Upper lobe of left lung (tissue), 6 donors: ENCODE measurements at places on chromosomes 1 and 21. TPM values are rescaled to one million over a fixed set of nuclear protein-coding genes. Genes with fewer than 3 reads are reported as not detected.

Gene INSRR
- not detected for total RNA-seq

Gene GBP5
- total RNA-seq = 4.1 TPM

Gene OR2L2
- total RNA-seq = not detected

DNA sequence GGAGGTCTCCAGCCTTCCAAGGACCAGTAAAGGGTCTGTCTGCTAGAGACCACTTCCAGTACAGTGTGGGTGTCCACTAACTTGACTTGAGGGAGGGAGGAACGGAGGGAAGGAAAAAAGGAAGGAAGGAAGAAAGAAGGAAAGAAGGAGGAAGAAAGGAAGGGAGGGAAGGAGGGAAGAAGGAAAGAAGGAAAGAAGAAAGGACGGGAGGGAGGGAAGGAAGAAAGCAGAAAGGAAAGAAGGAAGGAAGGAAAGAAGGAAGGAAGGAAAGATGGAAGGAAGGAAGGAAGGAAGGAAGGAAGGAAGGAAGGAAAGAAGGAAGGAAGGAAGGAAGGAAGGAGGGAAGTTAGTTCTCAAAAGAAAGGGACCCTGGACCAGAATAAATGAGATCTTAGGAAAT, 26.8 kb upstream of the HSD3B1 start:
- no peaks in the 10 kb centered on the region for H3K27me3 ChIP-seq
- no peaks in the 10 kb centered on the region for H3K4me1 ChIP-seq
- no peak overlapping the region for H3K27ac ChIP-seq
- H3K36me3 ChIP-seq = no peaks in the 10 kb centered on the region

DNA sequence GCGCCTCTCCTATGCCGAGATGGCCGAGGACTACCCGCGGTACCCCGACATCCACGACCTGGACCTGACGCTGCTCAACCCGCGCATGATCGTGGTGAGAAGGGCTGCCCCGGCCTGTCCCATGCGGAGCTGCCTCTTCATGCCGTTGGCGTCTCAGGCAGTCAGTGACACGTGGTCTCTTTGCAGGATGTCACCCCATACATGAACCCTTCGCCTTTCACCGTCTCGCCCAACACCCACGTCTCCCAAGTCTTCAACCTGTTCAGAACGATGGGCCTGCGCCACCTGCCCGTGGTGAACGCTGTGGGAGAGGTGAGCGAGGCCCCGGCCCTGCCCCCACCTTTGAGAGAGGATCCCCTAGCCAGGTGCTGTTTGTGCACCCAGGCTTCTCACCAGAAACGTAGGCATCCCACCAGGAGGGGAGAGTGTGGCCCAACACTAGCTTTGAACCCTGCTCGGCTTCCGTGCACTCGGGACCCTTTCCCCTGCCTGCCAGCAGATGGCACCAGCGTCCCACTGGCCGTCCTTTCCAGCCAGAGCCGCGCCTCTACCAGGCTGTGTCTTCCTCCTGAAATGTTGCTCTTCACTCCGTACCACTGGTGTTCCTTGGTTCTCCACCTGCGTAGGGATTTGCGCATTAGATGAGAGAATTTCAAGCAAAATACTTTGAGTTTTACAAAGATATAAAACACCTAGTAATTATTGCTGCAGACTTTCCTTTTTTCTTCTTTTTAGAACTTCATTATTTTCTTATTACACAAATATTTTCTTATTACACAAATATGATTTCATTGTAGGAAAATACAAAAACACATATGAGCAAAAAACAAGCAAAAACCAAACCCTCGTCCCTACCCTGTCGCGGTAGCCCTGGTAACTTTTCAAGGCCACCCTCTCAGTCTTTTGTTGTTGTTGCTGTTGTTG, 9.0 kb downstream of the NPPA start:
- H3K27ac ChIP-seq = no peak overlapping the region
- H3K27me3 ChIP-seq = no peaks in the 10 kb centered on the region
- no peak overlapping the region for H3K4me3 ChIP-seq
- peaks cover 3% of the 10 kb centered on the region for H3K4me1 ChIP-seq

GRCh38 chr1:54709547-54710292, 5.9 kb upstream of the TTC4 start:
- no peak for DNase-seq
- H3K27me3 ChIP-seq = no peaks in the 10 kb centered on the region
- no peaks in the 10 kb centered on the region for H3K36me3 ChIP-seq
- H3K27ac ChIP-seq = no peak overlapping the region
- no peak overlapping the region for H3K4me3 ChIP-seq

GRCh38 chr1:19877821-19878636, 4.2 kb upstream of the OTUD3 start:
- DNase-seq = peak; percentile 25
- H3K27ac ChIP-seq = no peak overlapping the region
- H3K4me3 ChIP-seq = peak overlapping the region; percentile 25
- no peaks in the 10 kb centered on the region for H3K27me3 ChIP-seq

DNA sequence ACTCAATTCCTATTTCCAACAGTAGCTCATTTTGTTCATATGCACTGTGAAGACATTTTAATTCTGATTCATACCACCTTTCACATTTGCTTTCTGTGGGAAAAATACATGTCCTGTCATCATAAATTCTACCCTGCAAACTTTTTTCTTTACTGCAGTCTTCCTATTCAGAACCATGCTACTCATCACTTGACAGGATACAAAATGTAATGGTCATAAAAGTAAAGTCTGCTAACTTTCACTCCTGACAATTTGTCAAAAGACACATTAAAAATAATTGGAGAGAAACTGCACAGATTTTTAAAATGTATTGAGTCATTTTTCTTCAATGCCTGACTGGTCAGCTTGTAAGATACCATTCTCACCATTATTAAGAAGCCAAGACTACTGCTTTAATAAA, 1817.1 kb downstream of the BRINP3 start:
- no peak for DNase-seq
- H3K36me3 ChIP-seq = no peaks in the 10 kb centered on the region
- no peak overlapping the region for H3K27ac ChIP-seq
- H3K4me3 ChIP-seq = no peak overlapping the region
- H3K27me3 ChIP-seq = no peaks in the 10 kb centered on the region

- no peak overlapping the region for H3K4me3 ChIP-seq
- H3K4me1 ChIP-seq = no peaks in the 10 kb centered on the region
Observed at GRCh38 chr1:89732643-89733222, 88.1 kb upstream of the LRRC8D start.

GRCh38 chr1:113905435-113905861, 322 bp downstream of the DCLRE1B start:
- H3K27ac ChIP-seq = peak overlapping the region; percentile 93
- H3K27me3 ChIP-seq = no peaks in the 10 kb centered on the region
- DNase-seq = no peak
- H3K4me1 ChIP-seq = peaks cover 37% of the 10 kb centered on the region
- peak overlapping the region; percentile 87 for H3K4me3 ChIP-seq
